ENCODE measurements at places on chromosomes 1 and 21. TPM values are rescaled to one million over a fixed set of nuclear protein-coding genes. Genes with fewer than 3 reads are reported as not detected.

POFUT2 gene
- polyA plus RNA-seq = 12.1 TPM

LCE1D gene
- not detected for polyA plus RNA-seq

FAM110D gene
- 0.39 TPM for polyA plus RNA-seq

S100A8 gene
- not detected for polyA plus RNA-seq

ADGRB2 gene
- 8.0 TPM for polyA plus RNA-seq

TMCO1 gene
- 116 TPM for polyA plus RNA-seq

PRR9 gene
- not detected for polyA plus RNA-seq

UBXN10 gene
- 0.27 TPM for polyA plus RNA-seq

HSD11B1 gene
- polyA plus RNA-seq = not detected

HENMT1 gene
- 4.2 TPM for polyA plus RNA-seq

DMRTA2 gene
- not detected for polyA plus RNA-seq

FAAH gene
- 12.3 TPM for polyA plus RNA-seq

PBX1 gene
- 39.3 TPM for polyA plus RNA-seq

TP73 gene
- 1.4 TPM for polyA plus RNA-seq

CACNA1E gene
- 0.12 TPM for polyA plus RNA-seq

WNT4 gene
- polyA plus RNA-seq = 0.79 TPM

RWDD3 gene
- polyA plus RNA-seq = 57.1 TPM

PRELP gene
- polyA plus RNA-seq = 0.03 TPM

SLC25A34 gene
- 0.16 TPM for polyA plus RNA-seq

PROK1 gene
- not detected for polyA plus RNA-seq

Data from GM23338 (cell line).